Activated T-helper 1 cell treated with anti-CD3 and anti-CD28 coated beads, Interleukin-12 subunit alpha, Interleukin-12 subunit beta, Interleukin-2, Interleukin-4 antibody, amounts not matched to agents 30 ng/mL and 10 ng/mL and 1 ng/mL, durations not matched to agents 14 hours and 24 hours and 36 hours (primary cell): ENCODE measurements at places on chromosomes 2 and 18. TPM values are rescaled to one million over a fixed set of nuclear protein-coding genes. Genes with fewer than 3 reads are reported as not detected.

Gene CFAP221
- not detected in 2 replicates for total RNA-seq

Gene SLC19A3
- not detected in 2 replicates for total RNA-seq

Gene CPLX4
- total RNA-seq = not detected in 2 replicates

Gene CCBE1
- total RNA-seq = 0.02 TPM in 1 of 2 replicates, not detected in the other

Gene CYRIA
- 0.65 and 0.88 TPM in 2 replicates for total RNA-seq

Gene SERPINB13
- total RNA-seq = not detected in 2 replicates

Gene FAHD2B
- 18.8 and 22.4 TPM in 2 replicates for total RNA-seq

Gene SP100
- total RNA-seq = 161 and 171 TPM in 2 replicates

Gene ADD2
- 6.9 and 9.0 TPM in 2 replicates for total RNA-seq

Gene NR4A2
- 20.5 and 21.9 TPM in 2 replicates for total RNA-seq

Gene TXNDC2
- total RNA-seq = 0.26 TPM in 1 of 2 replicates, not detected in the other

Gene DES
- total RNA-seq = not detected in 2 replicates

Gene TTL
- total RNA-seq = 45.2 and 49.0 TPM in 2 replicates

Gene NDC80
- total RNA-seq = 41.2 and 42.6 TPM in 2 replicates
